GM13976 (cell line): ENCODE measurements at places on chromosomes 7 and 10.

GRCh38 chr7:66522518-66522917 is 106.2 kb upstream of the KCTD7 start:
- DNase-seq, result no peak

- DNase-seq, result no peak
Measured at GRCh38 chr7:136056651-136057231, 79.6 kb upstream of the MTPN start.

GRCh38 chr7:85529201-85529600 is 342.3 kb upstream of the SEMA3D start:
- DNase-seq, result no peak

DNA sequence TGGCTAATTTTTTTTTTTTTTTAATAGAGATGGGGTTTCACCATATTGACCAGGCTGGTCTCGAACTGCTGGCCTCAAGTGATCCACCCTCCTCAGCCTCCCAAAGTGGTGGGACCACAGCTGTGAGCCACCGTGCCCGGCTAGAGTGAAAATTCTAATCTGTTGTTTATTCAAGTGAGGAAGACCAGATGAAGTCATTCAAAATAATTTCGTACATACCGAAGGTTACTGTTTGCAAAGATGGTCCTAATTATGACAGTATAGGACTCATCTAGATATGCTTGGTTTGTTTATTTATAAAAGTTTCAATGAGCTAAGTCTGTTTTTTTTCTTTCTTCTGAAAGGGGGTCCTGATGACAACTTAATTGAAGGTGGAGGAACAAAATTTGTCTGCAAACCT is 376.8 kb downstream of the EXOC4 start:
- no peak for DNase-seq

DNA sequence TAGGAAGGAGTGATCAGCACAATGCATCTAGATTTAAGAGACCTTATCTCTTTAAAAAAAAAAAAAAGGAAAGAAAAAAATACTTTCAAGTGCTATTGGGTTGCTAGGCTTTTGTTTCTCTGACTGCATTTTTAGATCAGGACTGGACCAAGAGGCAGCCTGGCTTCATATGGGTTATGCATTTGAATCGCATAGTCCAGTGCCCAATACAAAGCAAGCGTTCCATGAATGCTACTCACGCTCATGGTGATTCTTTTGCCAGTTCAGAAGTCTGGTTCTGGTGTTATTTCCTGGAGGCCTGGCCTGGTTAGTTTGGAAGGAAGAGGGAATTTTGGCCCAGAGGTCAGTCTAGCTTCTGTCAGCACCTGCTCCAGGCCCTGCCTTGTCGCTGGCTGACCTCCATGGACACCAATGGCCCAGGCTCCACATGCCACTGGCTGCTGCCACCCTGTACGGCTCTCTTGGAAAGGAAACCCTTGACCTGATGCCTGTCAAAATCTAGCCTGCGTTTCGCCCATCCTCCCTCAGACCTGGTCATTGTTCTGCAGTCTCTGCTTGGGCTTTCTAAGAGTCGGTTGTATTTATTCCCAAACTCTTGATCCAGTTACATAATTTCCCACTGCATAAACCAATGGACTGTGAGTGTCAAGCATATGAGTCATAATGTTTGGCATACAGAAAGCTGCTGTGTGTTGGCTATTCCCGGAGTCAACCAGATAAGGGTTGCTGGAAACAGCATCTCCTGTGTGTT is 74.3 kb upstream of the MKX start:
- DNase-seq, result no peak

DNA sequence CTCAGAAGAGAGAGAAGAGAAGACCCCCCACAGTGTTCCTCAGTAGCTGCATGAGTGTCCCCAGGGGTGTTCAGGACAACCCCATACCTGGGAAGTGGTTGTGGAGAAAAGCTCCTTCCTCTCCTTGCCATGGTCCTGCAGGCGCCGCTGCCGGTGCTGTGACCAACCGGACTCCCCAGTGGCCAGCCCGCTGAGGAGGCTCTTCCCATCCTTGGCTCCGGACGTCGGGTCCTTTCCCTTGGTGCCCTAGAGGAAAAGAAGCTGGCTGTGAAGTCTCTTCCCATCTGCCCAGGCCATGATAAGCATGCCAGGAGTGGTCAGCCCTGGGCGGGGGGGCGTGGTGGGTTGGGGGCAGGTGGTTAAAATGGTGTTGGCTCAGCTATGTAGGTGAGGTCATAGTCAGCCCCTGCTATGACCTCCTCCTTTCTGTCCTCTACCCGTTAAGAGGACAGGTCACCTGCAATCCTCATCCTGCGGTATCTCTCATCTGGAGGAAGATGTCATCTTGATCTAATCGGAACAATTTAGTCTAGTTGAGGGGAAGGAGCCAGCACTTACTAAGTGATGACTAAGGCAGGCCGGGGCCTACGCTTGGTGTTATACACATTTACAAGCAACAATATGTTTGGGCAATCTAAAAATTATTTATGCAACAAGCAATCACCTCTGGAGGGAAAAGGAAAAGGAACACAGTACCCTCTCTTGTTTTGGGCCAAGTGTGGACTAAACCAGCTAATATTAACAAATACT is 13.2 kb downstream of the WDR91 start:
- DNase-seq, result no peak

DNA sequence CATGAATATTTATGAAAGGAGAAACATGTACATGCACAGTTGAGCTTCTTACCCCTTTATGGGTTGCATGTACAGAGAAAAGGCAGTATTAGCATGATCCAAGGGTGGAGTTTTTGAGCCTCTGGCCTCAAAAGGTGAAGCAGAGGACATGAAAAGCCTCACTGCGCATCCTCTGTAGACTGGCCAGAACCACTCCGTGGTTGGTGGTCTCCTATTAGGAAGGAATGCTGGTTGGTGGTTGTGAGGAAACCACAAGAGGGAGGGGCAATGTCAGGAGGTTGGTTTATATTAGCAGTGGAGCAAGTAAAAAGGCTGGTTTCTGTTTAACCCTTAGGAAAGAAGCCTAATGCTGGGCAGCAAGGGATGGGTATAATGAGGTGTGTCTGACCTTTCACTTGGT is 37.5 kb downstream of the AHCYL2 start:
- DNase-seq, result no peak

DNA sequence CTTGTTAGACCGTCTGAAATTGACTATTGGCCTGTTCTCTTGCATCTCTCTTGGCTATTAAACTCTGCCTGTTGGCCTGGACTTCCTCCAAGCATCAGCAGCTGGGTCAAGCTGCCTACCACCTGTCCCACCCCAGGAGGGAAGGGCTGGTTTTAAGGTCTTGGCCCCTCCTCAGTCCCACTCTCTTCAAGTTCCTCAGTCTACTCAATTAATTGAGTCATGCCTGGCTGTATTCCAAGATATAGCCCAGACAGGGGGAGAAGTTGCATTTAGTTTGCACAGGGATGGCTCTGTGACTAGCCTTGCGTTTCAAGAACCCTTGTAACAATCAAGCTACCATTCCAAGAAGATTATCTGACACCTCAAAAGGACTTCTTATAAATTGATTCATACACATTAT is 113.8 kb upstream of the GLI3 start:
- no peak for DNase-seq

GRCh38 chr7:108235451-108236061 is 105.4 kb upstream of the LAMB4 start:
- DNase-seq, result no peak

DNA sequence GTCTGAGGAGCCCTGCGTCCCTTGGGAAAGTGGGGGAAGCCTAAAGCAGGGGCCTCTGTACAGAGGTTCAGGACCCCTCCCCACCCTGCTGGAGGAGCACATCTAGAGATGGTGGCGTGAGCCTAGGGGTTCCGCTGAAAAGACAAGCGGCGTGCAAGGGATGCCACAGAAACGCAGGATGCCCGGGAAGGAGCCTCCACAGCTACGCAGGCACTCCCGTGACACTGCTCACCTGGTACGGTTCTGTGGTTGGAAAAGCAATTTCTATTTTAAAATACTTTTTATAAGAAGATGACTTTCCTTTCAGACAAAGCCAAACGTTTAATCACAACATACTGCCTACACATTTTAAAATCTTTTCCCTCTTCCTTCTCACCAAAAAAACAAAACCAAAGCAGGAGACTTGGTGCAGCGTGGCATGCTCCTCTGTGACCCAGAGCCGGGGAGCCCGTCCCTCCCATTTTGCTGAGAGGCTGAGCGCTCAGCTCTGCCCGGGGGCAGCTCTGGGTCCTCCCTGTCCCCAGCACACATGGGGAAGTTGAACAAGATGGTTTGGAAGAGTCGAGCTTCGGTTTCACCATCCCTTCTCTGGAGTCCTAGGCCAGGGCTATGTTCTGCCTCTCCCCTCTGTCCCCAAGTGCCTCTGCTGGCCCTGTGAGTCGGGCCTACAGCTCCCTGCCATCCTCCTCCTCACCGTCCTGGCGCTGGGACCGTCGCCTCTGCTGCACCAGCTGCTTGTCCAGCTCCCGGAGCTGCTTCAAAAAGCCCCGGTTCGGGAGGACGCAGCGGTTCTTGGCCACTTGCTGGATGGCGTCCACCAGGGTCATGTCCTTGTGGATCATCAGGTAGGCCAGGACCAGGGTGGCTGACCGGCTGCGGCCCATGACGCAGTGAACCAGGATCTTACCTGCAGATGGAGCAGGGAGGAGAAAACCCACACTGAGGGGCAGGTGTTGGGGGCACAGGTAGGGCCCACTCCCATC is 74.0 kb upstream of the SAMD8 start:
- DNase-seq, result no peak

DNA sequence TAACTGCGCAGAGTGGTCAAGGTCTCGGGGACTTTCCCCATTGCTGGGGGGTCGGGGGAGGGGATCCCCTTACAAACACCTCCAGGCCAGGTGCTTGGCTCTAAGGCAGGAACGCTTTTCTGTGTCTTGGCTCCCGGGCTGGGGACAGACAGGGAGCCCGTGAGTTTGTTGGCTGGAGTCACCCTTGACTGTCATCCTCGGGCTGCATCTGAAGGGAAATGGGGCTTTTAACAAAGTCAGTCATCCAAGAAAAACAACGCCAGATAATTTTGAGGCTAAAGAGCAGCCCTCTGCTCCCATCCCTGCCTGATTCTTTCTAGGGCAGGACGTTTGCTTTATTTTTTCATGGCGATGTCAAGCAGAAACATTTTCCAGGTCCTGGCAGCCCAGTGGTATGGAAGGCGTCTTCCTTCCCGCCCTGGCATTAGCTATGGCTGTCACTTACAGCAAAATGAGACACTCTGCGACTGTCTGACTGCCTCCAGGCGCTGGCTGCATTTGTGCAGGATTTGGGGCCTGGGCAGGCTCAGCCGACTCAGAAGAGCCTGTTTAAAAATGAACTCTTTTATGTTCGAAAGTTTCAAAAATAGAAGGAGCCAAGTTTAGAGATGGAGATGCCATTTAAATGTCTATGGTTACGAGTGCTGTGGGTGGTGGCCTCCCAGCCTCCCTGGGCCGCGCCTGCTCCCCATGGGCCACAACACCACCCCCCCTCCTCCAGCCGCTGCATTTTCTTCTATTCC is 54.7 kb upstream of the TNS3 start:
- no peak for DNase-seq

DNA sequence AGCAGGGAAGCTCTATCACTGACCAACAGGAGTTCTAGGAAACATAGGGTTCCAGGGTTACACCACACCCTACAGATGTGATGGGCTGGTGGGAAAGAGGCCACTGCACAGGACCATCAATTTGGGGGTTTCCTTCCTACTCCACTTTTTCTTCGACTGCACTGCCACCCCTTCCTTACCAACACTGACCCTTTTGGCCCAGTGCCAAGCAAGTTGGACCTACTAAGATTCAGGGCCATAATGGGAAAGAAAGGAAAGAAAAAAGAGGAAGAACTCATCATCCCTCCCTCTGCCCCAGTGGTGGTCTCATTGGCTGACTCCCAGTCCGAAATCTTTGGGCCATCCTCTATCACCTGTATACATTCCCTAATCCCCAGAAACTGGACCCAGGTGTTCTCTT is 6.1 kb upstream of the PLEKHS1 start:
- no peak for DNase-seq

GRCh38 chr10:62433181-62433692 is 59.1 kb downstream of the ZNF365 start:
- DNase-seq, result peak; percentile 39

GRCh38 chr10:24404567-24404966 is 195.6 kb downstream of the KIAA1217 start:
- DNase-seq, result no peak

DNA sequence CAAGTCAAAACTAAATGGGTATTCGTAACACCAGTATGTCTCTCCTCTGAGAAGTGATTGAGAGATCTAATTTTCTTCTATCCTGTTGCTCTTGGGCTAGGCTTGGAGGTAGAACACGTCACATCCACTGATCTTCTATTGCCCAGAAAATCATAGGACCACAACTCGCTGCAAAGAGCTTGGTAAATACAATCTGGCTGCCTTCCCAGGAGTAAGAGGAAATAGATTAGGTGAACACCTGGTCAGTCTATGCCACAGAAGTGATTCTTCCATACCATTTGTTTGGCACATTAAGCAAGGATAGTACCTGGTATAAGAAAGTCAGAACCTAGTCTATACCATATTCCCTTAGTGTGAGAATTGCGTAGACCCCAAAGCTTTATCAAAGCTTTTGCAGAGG is 129.3 kb upstream of the PHYHIPL start:
- no peak for DNase-seq

GRCh38 chr10:87092861-87093631 is 1.6 kb downstream of the GLUD1 start:
- DNase-seq, result no peak

DNA sequence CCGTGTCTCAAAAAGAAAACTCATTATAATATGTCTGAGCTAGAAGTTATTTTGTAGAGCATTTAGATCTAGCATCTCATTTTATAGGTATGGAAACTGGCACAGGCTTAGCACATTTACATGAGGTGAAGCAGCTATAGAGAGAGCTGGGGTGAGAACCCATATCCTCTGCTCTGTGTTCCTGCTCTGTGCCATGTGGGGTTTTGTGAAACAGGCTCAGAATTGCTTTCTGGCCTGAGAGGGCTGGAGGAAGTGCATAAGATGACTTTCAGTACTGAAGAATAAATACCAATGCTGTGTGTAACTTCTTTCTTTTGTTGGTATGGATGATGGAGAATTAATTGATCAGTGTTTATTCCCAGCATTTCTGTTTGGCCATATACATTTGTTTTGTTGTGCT is 159.1 kb downstream of the LRRC4 start:
- no peak for DNase-seq

GRCh38 chr7:37410305-37411229 is 38.1 kb downstream of the ELMO1 start:
- DNase-seq, result no peak

GRCh38 chr7:99027841-99028240 is 116.1 kb downstream of the SMURF1 start:
- DNase-seq, result no peak

DNA sequence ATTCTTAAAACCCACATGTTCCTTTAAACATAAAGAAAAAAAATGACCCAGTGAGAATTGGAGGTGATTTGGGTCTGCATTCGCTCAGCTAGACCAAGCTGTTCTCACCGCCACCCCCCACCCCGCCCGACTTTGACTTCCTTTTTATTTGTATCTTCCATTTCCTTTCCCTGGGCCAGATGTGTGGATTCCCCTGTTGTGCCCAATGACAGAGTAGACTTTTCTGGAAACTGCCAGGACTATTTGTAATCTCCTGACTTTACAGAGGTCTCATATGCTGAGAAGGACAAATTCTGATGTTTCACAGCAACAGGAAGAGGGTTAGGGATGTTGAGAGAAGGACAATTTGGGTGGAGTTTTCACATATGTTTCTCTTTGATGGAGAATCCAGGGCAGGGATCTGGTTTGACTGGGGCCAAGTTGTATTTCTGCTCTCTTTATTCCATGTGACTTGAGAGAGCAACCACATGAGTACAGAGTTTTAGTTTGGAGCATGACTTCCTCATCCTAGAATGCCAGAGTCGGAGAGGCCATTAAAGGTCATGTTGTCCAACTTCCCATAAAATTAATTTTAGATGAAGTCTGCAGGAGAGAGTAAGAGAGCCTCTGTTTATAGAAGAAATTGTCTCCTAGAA is 1023.2 kb downstream of the LRMDA start:
- no peak for DNase-seq
